ENCODE measurements at places on chromosomes 11 and 22.

GRCh38 chr11:97909614-97910399 is 1110.9 kb upstream of the CNTN5 start:
- no peak for DNase-seq

DNA sequence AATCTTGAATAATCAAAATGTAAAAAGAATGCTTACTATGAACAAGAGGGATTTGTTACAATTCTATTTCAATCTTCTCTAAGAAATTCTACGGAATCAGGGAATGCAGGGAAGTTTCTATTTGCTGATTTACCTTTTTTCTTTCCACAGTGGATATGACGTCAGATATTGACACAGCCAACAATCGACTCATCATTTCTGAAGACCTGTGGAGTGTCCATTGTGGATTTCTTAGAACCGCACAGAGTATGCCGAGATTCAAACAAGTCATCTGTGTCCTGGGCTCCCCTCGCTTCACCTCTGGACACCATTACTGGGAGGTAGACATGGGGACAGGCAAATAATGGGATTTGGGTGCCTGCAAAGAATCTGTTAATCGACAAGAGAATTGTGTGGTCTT is 4.1 kb upstream of the RFPL1 start:
- no peak for DNase-seq

- no peak for DNase-seq
These were observed 100.3 kb downstream of the TSPAN18 start for GRCh38 chr11:44826922-44827643.

- DNase-seq: peak; percentile 42
These were observed at the start of gene CDKN1C for GRCh38 chr11:2885678-2886081. CDKN1C (minus strand) TSS chr11:2885775; CDS start chr11:2885456, 319 bp downstream.

GRCh38 chr22:34709641-34710040 is 356.3 kb upstream of the ISX start:
- no peak for DNase-seq

- no peak for DNase-seq
These were observed 109.8 kb downstream of the EHF start for GRCh38 chr11:34730544-34731295.

- DNase-seq: no peak
These were observed 207.0 kb downstream of the KIRREL3 start for GRCh38 chr11:126793596-126793995.

- DNase-seq: no peak
These were observed 8.9 kb downstream of the AP2A2 start for GRCh38 chr11:934527-934926.

DNA sequence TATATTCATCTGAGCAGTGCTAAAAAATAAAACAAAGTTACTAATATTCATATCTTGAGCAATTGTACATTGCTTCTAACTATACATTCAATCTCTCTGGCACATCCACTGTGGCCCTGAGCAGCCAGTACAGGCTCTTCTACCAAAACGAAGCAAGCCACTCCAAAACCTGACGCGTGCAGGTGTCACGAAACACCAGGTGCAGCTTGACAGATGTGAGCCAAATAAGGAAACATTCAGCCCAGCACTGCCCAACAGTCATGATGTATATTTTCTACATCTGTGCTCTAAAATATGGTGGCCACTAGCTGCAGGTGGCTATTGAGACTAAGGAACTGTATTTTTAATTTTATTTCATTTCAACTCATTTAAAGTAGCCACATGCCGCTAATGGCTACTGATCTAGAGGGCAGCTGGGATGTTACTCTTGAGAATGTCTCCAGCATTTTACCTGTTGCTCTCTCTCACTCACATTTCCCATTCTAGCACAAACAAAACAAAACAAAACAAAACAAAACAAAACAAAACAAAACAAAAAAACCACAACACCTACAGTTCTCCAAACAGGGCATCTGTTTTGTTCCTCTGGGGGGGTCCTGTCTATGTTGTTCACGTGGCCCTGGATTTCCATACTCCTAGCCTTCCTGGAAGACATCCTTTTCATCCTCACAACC is 77.7 kb downstream of the LARGE1 start:
- no peak for DNase-seq

- DNase-seq: peak; percentile 83
These were observed at the start of gene CD44 for GRCh38 chr11:35138943-35139721. CD44 (plus strand) TSS chr11:35139171; CDS start chr11:35139304, 133 bp downstream.

GRCh38 chr11:44880511-44880910 is 70.2 kb downstream of the TP53I11 start:
- DNase-seq: no peak

DNA sequence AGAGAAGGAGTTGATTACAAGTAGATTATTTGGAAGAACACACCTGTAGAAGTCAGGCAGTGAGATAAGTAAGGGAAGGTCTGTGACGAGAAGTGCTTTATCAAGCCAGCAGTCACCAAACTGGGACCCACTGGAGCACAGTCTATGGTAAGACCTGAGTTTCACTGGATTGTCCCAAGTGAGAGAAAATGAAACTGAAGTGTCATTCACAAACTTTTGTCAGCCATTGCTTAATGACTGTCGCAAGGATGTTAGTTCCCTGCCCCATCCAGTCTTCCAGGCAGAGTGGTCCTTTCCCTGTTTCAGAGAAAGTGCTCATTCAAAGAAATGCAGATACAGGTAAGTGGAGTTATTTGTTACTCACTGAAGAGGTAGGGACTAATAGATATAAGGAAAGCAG is 728.0 kb upstream of the TENM4 start:
- no peak for DNase-seq

GRCh38 chr11:114197799-114198500 is 98.2 kb upstream of the NNMT start:
- DNase-seq: no peak

DNA sequence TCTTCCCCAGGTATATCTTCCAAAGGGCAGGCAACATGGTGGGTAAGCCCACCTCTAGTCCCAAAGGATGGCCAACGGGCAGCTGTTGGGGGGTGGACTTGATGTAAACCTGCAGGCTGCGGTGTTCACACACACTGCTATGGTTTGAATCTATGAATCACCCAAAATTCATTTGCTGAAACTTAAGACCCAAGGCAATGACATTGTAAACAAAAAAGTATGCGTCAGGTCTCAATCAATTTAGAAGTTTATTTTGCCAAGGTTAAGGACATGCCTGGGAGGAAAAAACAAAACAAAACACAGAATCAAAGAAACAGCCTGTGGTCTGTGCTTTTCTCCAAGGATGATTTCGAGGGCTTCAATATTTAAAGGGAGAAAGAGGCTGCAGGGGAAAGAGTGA is 18.3 kb downstream of the RCN1 start:
- DNase-seq: no peak

- no peak for DNase-seq
These were observed 24.4 kb downstream of the PRR5 start for GRCh38 chr22:44726439-44726838.

DNA sequence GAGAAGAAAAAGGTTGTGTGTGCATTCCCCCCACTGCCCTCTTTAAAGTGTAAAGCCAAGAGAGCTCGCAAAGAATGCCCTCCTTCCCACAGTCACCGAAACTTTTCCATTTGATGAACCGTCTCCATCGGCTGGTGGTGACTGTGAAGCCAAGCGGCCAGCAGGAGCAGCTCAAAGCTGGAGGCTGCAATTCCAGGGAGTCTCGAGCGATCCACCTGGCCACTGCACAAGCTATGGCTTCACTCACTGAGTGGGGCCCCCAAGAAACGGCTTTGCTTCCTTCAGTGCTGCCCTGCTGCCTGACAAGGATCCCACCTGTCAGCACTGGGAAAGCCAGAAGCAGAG is 117.7 kb downstream of the ABTB2 start:
- DNase-seq: no peak

DNA sequence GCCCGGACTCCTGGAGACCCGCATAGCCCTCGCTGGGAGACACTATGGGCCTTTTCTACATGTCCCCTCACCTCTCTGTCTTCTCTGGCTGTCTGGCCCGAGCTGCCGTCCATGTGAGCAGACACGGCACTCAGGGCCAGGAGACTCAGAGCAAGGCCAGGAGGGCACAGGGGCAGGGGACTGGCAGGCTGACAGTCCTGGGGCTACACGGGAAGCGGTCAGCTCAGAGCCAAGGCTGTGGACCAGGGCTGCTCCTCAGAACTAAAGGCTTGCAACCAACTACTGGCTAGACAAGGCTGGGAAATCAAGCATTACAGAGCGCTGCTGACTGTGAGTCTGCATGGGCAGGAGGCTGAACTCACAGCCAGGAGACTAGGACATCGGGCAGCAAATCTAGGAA is 56.1 kb upstream of the CDON start:
- DNase-seq: no peak

DNA sequence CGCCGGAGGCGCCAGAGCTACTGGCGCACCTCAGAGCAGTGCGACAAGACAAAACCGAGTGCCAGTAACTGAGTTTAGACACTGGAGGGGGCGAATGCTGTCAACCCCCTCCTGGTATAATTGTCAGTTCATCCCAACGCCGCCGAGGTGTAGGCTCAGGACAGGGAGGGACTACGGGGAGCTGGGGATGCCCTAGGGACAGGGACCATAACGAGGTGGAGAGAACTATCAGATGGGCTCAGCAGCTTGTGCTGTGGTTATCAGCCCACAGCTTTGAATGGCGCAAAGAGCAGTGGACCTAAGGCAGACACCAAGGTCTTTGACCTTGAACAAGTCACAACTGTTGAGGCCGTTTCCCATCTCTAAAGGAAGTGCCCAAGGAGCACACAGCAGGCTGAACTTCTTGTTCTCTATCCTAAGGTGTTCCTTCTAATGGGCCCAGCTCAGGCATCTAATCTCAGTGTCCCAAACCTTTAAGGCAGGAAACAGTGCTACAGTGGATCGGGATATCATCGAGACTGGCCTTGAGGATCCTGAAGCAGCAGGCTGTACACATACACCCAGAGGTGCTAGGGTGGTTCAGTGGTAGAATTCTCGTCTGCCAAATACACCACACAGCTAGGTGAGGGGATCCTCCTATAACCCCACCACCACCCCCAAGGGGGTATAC is 958 bp upstream of the TUT1 start:
- DNase-seq: no peak

DNA sequence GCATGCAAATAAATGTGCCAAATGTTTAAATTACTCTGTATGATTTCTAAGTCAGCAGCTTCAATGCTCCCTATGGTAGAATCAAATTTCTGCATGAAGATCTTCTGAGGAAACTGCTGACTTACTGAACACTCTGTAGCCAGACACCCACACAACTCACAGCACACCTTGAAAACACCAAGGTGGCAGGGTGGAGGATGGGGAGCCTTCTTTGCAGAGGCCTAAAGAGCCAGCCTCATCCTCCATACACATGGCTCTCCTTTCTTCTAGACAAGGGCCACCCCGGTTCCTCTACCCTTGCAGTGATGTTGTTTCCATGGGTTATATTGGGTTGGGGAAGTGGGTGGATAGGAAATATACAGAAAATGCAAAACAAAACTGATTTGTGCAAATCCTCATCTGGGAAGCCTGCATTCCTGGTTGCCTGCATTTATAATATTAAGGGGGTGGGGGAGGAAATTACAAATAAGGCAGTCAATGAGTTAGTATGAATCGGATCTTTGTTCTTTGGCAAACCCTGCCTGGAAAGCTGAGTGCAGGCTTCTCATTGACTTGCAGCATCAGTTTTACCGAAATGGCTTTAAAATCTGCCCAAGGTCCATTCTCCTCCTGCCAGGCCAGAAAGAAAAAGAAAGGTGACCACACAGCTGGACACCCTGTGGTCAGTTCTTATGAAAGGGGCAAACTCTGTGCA is 15.8 kb upstream of the ETS1 start:
- no peak for DNase-seq

GRCh38 chr11:57485217-57485990 is 25.1 kb downstream of the RTN4RL2 start:
- no peak for DNase-seq

- peak; percentile 96 for DNase-seq
These were observed 18.3 kb downstream of the CYTH4 start for GRCh38 chr22:37300551-37301017.

DNA sequence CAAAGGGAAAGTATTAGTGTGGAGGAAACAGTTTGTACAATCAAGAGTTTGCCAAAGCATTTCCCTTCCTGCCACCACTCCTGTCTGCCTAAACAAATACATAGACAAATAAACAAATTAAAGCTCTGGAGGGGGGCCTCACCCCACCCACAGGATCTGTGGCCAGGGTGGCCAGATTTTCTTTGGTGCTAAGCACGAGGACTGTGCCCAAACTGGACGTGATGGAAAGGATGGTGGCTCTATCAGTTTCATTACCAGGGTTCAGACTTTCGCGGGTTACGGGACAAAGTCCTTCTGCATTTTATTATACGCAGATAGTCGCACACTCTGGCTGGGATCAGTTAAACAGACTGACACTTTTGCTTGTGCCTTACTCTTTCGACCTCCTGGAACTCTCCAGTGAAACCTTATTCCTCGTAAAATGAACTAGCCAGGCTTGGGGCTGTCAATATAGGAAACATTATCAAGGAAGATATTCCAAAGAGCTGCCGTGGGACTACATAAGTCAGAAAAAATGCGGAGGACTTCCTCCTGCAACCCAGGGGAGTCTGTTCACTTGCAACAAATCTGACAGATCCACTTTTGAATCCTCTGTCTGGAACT is 11.2 kb downstream of the BARX2 start:
- DNase-seq: no peak

- DNase-seq: no peak
These were observed 69.2 kb downstream of the KIF18A start for GRCh38 chr11:28038775-28039174.

DNA sequence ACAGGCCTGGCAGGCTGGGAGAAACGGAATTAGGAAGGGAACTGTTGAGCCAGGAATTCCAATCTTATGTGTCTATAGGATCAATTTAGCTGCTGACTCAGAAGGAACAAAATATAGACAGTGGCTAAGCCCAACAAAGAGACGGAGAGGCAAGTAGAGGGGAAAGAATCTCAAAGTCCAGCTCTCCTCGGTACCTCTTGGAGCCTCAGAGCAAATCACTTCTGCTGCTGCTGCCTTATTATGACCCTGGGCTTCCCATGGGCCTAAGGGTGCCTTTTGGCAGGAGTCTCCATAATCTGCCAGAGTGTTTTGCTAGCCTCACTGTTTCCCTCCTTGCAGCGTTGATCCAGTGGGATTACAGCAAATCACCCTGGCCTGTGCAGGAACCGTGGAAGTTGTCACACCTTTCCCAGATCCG is 31.7 kb downstream of the PAX6 start:
- DNase-seq: no peak

GRCh38 chr11:41622707-41623359 is 163.4 kb upstream of the LRRC4C start:
- DNase-seq: no peak

DNA sequence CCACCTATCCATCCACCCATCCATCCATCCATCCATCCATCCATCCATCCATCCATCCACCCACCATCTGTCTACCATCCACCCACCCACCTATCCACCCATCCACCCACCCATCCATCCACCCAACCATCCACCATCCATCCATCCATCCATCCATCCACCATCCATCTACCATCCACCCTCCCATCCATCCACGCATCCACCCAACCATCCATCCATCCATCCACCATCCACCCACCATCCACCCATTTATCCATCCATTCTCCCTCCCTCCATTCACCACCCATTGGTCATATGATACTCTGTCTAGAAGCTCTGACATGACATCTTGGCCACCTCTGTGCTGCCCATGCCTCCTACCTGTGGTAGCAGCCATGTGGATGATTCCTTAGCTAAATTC is 31.7 kb downstream of the MUC2 start:
- DNase-seq: no peak

Measured in Kasumi-1 (cell line).